Islet precursor cell (in vitro differentiated cells): ENCODE measurements at places on chromosomes 1 and 21.
A peak's percentile ranks its signal among the peaks of the same experiment; 100 is the strongest.

GRCh38 chr1:2943686-2944260, 77.5 kb upstream of the ACTRT2 start:
- DNase-seq: no peak

DNA sequence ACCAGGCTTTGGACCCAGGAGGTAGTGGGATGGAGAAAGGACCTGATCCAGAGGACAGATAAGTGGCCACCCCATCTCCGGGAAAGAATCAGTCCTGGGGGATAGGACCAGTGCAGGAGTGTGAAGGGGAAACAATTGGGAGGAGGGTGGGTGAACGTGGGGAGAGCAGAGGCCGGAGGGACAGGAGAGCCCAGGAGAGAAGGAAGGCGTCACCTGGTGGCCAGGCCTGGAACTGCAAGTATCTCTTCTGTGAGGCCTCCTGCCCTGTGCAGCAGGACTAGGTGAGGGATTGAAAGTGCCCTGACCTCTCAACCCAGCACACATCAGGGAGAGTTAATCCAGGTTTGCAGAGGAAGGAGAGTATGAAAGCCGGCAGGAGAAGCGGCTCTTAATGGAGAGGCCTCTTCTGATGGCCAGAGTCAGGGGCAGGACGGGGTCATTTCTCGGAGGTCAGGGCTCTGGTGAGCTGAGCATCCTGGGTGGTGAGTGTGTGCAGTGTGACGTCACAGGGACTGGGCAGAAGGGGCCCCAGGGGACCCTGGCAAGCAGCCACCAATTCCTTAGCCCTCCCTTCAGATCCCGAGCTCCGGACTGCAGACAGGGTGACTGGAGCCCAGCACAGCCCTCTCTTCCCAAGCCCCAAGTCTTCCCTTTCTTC, 9.2 kb upstream of the LAD1 start:
- peak; percentile 91 for DNase-seq

- no peak for DNase-seq
Measured at GRCh38 chr1:218771931-218772330, 401.7 kb upstream of the LYPLAL1 start.

- peak; percentile 58 for DNase-seq
Measured at GRCh38 chr1:184222652-184223052, 164.2 kb upstream of the C1orf21 start.

- peak; percentile 97 for DNase-seq
Measured at GRCh38 chr1:203590603-203591002, 36.0 kb upstream of the ATP2B4 start.

GRCh38 chr1:208117409-208117808, 126.8 kb downstream of the PLXNA2 start:
- no peak for DNase-seq

GRCh38 chr1:27535386-27535785, 45.4 kb upstream of the WASF2 start:
- DNase-seq: no peak

DNA sequence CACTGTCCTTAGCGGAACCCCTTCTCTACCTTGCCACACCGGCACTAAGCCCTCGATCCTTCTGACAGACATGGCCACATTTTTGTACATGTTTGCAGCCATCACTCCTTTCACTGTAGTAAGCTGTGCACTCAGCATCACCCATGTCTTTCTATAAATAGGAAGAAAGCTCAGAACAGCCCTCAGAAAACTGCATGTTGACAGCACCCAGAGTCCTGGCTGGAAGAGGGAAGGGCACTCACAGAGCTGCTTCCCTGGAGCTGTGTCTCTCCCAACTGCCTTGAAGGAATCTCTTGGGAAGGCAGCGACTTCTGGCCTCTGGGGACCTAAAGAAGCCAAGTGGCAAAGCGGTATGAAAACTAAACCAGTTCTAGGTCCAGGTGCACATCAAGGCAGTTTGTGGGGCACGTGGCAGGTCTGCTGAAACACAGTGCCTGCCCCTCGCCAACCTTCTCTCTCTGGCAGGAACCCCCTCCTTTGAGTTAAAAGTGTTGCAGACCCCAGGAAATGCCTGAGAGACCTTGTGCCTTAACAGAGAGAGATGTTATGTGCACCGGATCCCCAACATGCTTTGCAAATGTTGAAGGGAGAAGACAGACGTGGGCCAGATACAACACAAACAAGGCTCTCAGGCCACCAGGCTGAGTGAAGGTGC, 41.9 kb upstream of the H6PD start:
- DNase-seq: no peak

- DNase-seq: no peak
Measured at GRCh38 chr1:183693521-183693920, 40.4 kb upstream of the APOBEC4 start.

- peak; percentile 94 for DNase-seq
Measured at GRCh38 chr1:160830321-160831153, 32.1 kb downstream of the CD244 start.

- DNase-seq: no peak
Measured at GRCh38 chr1:111709986-111710385, 29.2 kb downstream of the INKA2 start.

DNA sequence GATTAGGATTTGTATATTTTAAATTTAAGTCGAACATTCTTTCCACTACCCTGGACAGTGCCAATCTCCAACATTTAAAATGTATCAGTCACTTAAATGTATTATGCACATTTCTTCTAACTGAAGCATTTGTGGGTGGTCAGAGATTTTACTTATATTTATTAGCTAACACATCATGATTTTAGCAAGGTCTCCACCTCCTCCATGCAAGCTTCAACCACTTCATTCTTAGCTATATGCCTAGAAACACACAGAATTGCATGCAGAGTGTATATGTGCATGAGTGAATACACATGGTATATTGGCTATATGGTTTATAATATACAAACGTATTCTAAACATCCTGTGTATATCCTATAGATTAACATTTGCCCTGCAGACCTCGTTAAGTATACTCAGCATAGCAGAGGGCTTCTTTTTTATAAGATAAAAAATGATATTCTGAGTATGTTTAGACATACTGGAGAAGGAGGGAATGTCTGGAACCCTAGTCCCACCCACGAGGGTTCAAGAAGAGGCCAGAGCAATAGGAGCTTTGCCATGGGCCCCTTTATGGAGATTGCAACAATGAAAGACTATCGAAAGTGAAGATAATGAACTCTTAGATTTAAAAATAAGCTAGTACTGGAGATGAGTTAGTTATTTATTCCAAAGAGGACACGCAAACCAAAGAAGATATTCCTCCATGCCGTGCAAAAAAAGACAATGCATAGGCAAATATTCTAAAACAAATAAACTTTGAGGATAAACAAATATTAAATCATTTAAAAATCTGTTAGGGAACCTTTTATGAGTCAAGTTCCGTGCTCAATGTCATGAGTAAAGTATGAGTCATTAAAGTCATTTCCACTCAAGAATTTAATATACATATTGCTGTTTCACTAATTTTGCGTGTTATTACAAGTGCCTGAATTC, 480.4 kb downstream of the SIPA1L2 start:
- DNase-seq: no peak

GRCh38 chr1:153791648-153792253, 16.5 kb downstream of the SLC27A3 start:
- peak; percentile 85 for DNase-seq

DNA sequence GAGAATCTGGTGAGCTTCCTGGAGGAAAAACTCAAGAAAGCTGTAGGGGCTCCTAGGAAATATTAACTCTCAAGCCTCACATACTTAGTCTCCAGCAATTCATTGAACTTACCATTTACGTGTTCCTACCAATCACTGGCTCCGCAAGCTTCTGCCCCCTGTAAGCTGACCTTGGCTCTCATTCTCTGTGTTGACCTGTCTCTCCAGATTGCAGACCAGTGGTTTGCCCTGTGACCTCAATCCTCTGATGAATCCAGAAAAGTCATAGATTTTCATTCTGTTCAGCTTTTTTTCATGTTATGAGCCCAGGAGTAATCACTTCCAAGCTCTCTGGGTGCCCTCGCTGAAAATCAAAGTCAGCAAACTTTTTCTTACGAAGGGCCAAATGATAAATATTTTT, 241.9 kb downstream of the DSCAM start:
- no peak for DNase-seq

- no peak for DNase-seq
Measured at GRCh38 chr1:58038574-58038973, 508.0 kb downstream of the OMA1 start.

GRCh38 chr1:184260382-184260781, 126.4 kb upstream of the C1orf21 start:
- no peak for DNase-seq

DNA sequence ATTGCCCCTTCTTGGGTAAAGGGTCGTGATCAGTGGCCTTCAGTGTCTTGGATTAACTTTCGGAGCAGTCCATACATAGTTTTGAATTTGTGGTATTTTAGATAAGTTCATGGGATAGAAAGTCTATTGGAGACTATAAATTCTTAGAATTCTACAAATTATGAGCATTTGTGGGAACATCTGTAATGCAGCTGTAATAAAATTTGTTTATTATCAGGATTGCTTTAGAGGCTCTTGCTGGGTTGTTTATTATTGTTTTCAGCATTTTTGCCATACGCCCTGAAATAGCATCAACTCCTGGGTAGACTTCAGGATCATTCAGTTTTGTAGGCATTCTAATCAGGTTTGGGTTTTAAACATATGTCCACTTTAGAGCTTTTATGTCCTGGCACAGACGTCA, 16.1 kb downstream of the LAMC1 start:
- DNase-seq: no peak

DNA sequence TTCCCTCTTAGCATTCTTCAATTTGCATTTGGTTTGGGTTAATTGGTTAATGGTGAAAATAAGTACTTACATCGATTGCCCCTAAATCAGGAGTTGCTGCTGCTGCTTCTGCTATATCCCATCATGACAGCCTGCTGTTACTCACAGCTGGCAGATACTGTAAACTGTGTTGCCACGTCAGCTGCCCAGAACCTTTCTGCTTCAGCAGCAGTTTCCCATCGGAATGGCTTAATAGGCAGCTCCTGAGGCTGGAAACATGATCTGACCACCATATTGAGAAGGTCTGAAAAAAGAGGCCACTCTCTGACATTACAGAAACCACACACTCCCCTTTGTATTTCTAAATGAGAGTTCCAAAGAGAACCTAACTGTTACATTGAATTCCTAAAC, 14.3 kb upstream of the SEC16B start:
- DNase-seq: peak; percentile 77

DNA sequence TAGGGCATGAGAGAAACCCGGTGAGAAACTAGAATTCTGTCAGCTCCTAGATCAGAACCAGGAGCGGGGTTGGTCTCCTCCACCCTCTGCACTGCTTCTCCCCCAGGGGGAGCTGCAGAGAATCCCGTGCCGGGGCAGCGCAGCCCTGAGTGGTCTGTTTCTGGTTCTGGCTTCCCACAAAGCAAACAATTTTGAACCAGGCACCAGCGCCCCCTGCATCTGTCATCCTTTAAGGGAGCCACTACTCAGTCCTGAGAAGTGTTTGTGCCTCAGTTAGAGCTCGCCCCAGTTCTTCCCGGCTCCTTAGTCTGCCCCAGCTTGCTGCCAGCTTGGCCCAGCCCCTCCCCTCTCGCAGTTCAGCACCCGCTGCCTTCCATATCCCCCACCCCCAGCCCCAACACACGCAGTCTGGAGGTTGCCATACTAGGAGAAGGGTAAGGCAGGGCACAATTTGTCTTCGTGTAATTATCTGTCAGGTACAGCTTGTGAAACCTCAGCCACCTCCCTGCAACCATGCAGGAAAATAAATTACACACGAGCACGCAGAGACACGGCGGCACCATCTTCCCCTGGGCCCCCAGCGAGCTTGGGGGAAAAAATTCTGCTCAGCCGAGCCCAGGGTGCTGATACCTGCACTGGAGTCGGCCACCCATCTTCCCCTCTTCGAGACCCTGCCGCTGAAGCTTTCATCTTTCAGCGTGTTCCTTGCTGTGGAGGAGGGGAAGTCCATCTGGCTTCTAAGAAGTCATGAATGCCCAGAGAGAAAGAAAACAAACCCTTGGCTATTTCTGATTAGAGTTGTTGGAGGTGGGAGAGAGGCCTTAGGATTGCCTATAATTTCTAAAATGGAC, 62.6 kb upstream of the CD1D start:
- DNase-seq: peak; percentile 88

GRCh38 chr1:114387010-114387360, 124.0 kb downstream of the TRIM33 start:
- no peak for DNase-seq

- DNase-seq: peak; percentile 43
Measured at GRCh38 chr1:242318140-242318539, 206.4 kb downstream of the PLD5 start.

GRCh38 chr1:104125266-104125665, 375.6 kb downstream of the AMY1C start:
- no peak for DNase-seq

DNA sequence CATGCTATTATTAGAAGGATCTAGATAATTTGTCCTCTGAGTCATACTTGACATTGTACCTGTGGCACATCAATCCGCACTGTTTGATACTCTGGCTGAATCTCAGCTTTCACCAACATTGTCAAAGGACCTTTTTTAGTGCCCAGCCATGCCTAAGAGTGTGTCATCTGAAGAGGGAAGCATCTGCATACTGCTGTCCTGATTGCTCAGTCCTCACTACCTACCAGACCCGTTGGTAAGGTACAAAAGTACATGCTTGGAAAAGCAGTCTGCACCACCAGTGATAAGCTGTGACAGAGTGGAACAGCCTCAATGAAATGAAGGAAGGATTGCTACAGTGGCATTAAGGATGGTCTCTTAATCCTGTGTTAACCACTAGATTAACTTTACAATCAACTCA, 17.1 kb downstream of the SYNC start:
- no peak for DNase-seq
